Stimulated activated CD8-positive, alpha-beta memory T cell treated with anti-CD3 and anti-CD28 coated beads, Interleukin-7, amount 100 ng/mL, for 4 hours (primary cell): ENCODE measurements at places on chromosomes 2 and 18.

DNA sequence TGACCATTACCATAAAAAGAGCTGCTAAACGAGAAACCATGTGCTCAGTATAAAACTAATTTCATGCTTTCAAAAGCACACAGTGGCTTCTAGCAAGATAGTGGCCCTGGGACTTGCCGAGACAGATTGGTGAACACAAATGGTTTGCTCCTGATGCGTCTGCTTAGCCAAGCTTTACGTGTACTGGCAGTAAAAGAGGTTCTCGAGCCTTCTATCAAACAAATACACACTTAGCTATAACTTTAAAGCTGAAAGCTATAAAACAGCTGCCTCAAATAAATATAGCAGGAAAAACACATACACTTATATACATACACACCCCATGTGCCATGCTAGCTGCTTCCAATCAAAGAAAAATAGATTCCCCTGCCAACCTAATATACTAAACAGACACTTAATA is 117.0 kb downstream of the ZNF385B start:
- DNase-seq: no peak

DNA sequence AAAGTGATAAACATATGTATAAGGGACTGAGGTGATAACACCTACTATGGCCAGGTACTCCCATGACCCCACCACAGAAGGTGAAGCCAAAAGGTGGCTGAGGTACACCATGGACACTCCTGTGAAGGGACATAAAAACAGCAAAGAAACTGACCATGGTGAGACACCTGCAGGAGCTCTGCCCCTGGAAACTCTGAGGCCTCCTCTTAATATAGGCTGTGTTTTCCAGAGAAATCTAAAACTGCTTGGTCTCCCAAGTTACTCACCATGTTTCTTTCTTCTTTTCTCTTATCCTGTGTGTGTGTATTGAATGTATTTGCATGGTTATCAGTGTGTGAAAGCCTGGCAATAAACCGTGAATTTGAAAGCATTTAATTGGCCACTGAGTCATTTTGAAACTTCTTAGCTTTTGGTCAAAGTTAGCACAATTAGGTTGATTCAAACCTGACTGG is 739.3 kb upstream of the GCFC2 start:
- DNase-seq: no peak

GRCh38 chr2:64672708-64673107 is 19.0 kb upstream of the SERTAD2 start:
- no peak for DNase-seq

DNA sequence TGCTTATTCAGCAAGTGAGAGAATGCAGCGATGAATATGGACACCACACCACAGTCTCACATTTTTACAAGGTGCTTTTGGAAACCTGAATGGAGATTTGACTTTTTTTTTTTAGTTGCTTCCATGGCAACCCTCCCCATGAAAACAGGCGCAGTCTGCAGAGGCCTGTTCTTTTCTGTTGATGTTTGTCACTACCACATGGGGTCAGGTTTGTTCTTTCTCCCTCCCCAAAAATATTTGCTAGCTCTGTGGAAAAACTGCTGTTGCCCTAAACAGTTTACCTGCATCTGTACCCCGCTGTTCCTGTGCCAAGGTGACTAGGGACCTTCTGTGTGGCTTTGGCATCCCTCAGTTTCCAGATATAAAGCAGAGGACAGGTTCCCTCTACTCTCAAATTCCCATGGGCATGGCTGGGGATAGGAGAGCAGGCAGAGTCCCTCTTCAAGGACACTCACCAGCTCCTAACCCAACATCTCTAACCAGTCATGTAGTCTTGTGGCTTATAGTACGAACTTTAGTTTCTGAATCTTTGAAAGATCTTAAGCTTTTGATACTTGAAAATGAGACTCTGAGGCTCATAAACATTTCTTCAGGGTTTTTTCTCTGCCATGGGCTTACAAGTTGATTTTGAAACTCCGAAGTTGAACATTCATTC is 14.7 kb upstream of the MAPRE2 start:
- DNase-seq: no peak

GRCh38 chr18:13368080-13368813 is 149.7 kb downstream of the LDLRAD4 start:
- DNase-seq: no peak

DNA sequence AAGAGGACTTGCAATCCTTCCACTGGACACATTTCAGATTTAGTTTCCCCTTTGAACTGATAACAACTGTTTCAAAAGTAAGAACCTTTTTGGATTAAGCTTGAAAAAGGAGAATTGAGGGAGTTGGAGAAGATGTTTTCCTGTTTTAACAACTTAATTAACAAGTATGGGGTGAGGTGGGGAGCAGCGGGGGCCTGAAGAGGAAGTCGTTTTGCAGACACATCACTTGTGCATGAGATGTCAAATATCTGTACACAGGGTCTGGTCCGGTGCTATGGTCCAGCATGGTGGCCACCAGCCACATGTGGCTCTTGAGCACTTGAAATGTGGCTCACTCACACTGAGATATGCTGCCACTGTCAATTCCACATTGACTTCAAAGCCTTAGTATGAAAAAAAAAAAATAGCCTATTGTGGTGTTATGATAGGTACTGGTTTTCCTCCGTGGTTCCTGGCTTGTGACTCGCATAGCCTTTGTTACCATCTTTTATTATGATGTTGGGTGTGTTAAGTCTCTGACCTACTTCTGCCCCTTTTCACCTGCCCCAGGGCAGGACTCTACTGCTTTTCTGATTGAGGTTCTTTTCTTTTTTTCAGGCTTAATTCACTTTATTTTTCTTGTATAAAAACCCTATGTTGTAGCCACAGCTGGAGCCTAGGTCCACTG is 205.5 kb downstream of the BCL2 start:
- DNase-seq: no peak

GRCh38 chr18:9530226-9531009 is 55.1 kb downstream of the RALBP1 start:
- DNase-seq: no peak

DNA sequence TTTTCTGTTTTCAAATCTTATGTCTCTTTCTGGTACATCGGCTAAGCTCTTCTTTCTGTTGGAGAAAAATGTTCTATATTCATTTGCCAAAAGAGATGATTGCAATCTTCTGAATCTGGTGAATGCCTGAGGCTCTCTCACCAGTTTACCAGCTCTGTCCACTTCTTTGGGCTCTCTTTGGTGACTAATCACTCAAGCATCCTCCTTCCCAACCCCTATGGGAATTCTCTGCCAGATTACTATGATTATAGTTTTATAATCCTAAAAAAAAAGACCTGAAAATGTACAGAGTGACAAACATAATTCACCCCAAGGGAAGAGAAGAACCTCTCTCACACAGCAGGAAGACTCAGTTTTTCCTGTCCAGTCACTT is 187.3 kb downstream of the CAMKMT start:
- DNase-seq: no peak

- no peak for DNase-seq
Observed at GRCh38 chr18:67239826-67240225, 276.7 kb downstream of the DSEL start.

GRCh38 chr2:123513351-123513750 is 511.7 kb upstream of the CNTNAP5 start:
- no peak for DNase-seq

GRCh38 chr2:240232961-240233884 is 92.8 kb upstream of the OTOS start:
- peak; percentile 45 for DNase-seq

GRCh38 chr2:17672583-17673317 is 80.9 kb downstream of the SMC6 start:
- DNase-seq: no peak

- no peak for DNase-seq
Observed at GRCh38 chr2:61736953-61737352, 116.9 kb downstream of the FAM161A start.

- no peak for DNase-seq
Observed at GRCh38 chr2:170966648-170967396, 37.8 kb downstream of the GORASP2 start.

DNA sequence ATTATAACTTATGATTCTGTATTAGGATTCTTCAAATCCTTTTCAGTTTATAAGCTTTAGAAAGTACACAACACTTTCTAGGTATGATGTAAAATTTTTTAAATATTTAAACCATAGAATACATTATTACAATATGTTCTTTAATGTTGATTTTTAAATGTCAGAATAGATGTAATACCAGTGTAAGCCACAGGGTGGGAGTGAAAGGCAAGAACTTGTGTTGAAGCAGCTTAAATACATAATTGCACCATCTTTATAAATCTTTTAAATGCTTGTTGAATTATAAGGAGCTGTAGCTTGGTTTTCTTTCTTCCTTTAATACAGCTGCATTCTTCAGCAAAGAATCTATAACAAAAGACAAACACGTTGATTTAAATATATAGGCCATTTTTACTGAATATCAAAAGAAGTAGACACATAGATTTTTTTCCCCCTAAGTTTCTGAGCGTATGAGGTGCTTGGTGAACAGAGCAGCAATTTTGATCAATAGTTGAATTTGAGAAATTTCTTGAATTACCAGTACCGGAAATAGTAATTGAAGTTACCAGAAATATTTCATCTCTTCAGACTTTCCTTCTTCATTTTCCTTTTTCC is 63.0 kb downstream of the TANK start:
- DNase-seq: no peak

GRCh38 chr2:974054-974453 is 23.4 kb downstream of the SNTG2 start:
- no peak for DNase-seq

DNA sequence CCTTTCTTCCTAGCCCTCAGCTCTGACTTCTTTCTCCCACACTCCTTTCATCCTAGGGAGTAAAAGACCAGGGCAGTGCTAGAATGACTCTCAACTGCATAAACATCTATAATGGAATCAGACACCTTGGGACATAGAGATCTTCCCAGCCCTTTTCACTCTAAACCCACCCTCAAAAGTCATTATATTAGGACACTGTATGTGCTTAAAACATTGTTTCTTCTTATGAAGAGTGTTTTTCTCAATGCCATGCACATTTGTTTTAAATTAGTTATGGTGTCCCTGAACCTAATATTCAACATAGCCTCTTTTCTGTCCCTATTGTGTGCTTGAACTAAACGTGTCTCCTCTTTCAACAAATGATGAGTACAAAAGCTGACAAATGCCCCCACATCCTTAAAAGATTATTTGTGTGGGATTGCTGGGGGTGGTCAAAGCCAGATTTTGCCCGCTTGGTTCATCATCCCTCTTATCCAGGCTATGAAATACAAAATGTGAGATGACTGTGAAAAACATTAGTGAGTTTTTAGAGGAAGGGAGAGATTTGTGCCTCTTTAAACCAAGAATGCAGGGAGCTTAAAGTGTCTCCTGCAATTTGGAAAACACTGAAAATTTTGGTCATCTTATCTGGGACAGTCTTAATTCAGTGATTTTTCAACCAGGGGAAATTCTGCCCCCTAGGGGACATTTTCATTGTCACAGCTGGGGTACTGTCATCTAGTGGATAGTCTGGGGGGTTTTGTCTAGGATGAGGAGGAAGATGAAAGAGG is 29.0 kb downstream of the SERPINB5 start:
- no peak for DNase-seq

- no peak for DNase-seq
Observed at GRCh38 chr2:200130762-200131166, 175.4 kb downstream of the MAIP1 start.

GRCh38 chr2:215532844-215533243 is 97.0 kb upstream of the FN1 start:
- DNase-seq: no peak

DNA sequence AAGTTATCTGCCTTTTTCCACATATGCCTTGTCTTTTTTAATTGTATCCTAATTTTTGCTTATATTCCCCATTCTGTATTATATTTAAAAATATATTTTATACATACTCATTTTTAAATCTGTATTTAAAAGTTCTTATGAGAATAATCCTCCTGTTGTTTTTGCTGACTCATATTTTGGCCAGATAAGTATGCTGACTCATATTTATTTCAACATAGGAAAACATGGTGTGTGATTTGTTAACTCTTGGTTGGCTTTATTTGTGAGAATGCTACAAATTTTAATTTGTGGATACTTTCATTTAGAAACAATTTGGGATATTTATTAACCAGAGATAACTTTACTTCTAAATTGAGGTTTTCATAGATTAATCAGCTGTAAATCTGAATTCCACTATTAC is 587.7 kb downstream of the CPS1 start:
- no peak for DNase-seq

DNA sequence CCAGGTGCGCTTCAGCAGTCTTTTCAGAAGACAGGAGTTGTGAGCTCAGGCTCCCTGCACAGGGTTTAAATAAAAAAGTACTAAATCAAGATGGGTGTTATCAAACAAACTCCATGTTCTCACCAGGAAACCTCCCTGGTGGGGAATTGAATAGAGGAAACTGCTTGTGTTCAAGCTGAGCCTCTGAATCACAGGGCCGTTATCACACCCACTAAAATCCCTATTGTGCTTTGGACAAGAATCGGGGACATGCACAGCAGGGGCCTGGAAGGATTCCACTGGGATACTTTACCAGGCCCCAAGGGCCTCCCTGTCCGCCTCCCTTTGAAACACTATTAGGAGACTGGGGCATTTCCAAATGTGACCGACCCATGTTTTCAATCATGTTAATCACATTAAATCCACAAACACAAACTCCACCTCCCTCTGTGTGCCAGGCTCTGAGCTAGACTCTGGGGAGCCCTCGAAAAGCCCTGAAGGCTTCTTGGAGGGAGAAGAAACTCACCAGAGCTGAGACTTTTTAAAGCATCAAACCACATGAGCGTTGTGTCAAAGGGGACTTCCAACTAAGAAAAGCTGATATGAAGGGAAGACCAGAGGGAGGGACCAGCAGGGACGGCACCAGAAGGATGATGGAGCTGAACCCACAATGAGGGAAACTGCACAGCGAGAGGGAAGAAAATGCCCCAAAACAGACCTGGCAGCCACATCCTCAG is 458.7 kb upstream of the ID2 start:
- no peak for DNase-seq

DNA sequence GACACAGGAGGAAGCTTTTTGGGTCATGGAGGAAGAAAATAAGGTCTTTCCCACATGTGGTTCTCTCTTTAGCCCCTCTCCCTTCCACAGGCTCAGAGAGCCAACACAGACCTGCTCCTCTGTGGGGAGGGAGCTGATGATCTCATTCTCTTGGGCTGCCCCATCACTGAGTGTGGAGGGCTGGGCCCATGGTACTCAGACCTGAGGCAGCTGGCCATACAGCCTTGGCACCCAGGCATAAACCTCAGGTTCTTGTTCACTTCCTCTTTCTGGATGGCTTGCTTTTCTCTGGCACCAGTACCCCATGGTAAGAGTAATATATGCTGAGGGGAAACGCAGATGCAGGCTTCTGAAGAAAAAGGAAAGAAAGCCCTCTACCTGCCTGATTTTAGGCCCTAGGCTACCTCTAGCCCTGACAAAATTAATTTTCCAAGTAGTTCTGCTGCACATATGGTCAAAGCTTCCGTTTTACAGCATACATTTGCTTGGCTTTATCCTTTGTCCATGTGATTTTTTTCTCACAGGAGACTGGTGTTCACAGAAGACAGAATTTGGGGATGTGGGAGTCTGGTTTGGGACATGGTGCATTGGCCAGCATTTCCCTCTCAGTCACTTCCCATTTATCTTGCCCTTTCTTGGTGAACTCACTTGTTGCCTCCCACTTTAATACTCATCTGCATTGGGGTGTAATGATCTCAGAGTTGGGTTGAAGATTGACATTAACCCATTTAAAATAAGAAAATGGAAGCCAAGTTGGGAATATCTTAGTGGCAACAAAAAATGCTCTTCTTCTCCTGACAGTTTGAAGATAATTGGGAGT is 11.1 kb downstream of the DHRS9 start:
- DNase-seq: no peak

- no peak for DNase-seq
Observed at GRCh38 chr2:236394571-236394970, 130.4 kb upstream of the ASB18 start.
